ENCODE measurements at places on chromosomes 1 and 21.

- DNase-seq: no peak
Measured at GRCh38 chr1:40824591-40825434, 37.4 kb downstream of the CITED4 start.

DNA sequence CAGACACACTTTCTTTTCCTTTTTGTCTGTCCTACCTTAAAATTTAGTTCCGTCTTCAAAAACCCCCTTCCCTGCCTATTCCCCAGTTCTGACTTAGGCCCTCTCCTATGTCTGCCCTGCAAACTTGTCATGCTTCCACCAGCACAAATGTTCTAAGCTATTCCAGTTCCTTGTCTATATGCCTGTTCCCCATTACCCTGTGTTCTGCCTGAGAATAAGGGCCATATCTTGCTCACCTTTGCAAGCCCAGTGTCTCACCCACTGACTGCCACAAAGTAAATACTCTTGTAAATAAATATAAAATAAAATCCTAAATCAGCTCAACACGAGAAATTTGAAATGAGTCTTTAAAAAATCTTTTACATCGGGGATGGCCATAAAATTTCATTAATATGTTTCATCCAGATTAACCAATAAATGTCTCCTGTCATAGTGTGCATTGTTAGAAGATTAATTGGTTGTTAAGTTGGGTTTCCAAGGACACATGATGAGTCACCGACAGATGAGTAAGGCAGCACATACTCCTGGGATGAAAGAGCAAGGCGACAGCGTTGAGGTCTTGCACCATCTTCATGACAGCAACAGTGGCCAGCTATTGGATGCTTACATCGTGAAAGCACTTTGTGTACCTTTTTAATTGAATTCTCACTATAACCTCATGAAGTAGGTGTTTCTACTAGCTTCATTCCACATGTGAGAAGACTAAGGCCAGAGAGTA is 92.6 kb upstream of the NGF start:
- no peak for DNase-seq

GRCh38 chr1:203673550-203674411 is 47.1 kb downstream of the ATP2B4 start:
- DNase-seq: peak; percentile 39

DNA sequence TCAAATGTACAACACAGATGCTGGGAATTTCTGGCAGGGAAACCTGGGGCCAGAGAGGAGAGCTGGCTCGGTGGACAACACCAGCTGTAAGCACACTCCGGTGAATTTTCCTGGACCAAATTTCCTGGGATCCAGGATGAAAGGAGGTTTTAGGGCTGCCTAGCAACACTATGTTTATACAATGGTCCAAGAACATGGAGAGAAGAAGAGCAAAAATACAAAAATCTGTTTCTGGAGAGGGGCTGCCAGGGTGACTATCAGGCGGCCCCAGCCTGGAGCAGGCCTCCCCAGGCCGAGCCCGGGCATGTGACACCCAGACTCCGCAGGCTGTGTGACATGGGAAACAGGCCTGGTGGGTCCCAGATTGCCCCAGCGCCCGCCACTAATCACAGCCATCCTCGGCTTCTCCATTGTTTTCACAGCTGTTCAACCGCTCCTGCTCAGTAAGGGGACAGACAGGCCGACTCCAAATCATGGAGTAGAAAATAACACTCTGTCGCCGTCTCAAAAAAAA is 336.0 kb upstream of the NFIA start:
- DNase-seq: no peak

DNA sequence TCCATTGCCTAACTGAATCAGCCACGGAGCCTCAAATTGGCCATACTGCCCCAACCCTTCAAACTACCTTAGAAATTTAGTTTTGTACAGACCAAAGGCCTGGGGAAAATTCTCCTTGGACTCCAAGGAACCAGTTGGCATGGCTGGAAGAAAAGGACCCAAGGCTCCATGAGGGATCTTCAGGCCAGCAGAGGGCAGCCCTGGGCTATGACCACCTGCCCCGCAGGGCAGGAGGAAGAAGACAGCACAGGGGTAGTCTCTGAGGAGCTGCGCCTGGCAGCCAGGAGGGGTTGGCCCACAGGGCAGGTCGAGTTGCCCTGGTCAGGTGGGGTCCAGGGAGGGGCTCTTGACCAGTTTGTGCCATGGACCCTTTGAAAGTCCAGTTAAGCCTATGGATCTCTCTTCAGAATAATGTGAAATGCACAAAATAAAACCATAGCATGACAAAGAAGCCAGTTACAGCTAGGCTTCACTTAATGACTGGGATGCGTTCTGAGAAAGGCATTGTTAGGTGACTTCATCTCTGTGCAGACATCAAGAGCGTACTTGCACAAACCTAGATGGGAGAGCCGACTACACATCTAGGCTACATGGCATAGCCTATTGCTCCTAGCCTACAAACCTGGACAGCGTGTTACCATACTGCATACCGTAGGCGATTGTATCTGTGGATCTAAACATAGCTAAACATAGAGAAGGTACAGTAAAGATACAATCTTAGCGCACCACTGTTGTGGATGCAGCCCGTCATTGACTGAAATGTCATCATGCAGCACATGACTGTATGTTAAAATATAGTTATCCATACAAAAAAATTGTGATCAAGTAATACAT is 26.1 kb downstream of the CACNA1S start:
- DNase-seq: peak; percentile 6

- no peak for DNase-seq
Measured at GRCh38 chr1:17165823-17166222, 39.1 kb upstream of the PADI1 start.

DNA sequence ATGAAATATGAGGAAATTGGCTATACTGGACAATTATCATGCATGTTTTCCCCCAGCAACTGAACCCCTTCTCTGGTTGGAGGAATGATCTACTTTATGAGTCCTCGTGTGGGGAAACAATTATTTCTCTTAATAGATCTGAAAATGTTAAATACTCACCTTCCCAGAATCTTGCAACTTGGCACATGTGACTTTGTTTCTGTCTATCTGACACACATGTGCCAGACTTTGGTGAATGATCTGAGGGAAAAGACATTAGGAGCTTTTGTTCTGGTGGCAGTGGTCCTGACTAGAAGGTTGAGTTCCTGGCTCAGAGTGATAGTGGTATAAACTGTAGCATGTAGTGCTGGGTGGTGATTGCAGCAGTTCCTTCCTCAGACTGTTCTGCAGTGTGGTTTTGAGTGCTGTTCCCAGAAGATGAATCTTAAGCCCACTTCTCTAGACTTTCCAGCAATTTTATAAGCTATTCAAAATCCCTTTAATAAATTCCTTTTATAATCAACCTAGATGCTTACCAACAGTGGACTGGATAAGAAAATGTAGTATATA is 59.3 kb upstream of the B3GALNT2 start:
- DNase-seq: no peak

DNA sequence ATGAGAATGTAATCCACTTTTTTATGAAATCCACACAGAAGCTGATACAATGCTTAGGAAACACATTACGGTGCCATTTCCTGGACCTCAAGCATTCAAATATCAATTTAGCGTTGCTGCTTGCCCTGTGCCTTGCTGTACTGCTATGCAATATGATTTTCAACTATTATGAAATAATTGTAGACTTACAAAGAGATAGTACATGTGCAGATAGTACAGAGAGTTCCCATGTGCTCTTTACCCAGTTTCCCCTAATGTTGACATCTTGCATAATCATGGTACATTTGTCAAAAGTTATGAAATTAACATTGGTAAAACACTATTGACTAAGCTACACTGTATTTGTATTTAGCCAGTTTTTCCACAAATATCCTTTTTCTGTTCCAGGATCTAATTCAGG is 37.7 kb upstream of the PTBP2 start:
- no peak for DNase-seq

GRCh38 chr1:69263921-69264391 is 303.8 kb upstream of the LRRC7 start:
- no peak for DNase-seq

GRCh38 chr1:185610954-185611353 is 123.2 kb upstream of the HMCN1 start:
- DNase-seq: no peak

GRCh38 chr1:60386249-60386648 is 312.7 kb upstream of the C1orf87 start:
- no peak for DNase-seq

GRCh38 chr1:226287587-226287986 is 21.4 kb downstream of the LIN9 start:
- DNase-seq: no peak

DNA sequence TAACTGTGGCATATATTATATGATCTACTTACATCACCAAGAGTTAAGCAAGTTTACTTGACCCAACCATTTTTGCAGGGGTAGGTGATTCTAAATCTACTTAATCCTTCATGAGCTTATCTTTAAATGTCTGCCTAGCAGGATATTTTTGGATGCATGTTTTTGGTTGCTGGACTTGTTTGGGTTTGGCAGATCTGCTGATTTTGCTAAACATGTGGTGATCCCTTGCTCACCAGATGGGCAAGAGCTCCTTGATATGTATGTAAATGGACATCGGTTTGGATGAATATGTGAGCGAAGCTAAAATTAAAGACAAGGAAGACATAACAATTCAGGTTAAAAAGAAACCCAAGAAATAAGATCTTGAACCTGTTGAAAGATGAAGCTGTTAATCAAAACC is 36.7 kb downstream of the FMN2 start:
- no peak for DNase-seq

GRCh38 chr21:25428537-25428936 is 178.7 kb downstream of the MRPL39 start:
- no peak for DNase-seq

DNA sequence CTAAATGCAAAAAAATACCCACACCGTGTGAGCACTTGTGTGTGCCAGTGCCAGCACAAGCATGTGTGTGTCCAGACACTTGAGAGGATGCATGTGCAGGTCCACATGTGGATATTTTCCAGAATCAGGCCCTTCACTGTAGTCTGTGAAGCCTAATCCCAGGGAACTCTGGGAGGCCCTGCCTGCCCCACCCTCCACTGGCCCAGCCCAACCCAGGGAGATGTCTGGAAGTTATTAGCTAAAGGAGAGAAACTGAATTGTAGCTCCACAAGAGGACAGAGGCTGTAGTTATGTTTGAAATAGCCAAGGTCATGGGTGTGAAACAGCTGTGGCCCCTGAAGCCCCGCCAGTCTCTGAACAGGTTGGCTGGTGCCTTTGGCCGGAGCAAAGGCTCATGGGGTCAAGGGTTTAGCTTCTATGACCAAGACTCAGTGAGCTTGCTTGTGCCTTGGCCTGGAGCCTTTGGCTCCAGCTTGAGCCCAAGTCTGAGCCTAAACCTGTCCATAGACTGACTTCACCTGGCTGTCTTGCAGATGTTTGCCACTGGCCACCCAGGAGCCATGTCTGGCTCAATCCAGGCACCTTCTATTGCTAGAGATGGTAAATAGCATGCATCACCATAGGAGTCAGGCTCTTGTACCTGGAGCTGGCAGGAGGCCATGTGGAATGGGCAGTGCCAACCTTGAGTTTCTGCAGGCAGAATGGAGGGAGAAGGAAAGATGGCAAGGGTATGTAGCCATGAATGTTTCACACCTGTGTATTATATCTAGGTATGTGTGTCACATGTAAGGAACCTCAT is 69.9 kb downstream of the TMEM53 start:
- DNase-seq: no peak

DNA sequence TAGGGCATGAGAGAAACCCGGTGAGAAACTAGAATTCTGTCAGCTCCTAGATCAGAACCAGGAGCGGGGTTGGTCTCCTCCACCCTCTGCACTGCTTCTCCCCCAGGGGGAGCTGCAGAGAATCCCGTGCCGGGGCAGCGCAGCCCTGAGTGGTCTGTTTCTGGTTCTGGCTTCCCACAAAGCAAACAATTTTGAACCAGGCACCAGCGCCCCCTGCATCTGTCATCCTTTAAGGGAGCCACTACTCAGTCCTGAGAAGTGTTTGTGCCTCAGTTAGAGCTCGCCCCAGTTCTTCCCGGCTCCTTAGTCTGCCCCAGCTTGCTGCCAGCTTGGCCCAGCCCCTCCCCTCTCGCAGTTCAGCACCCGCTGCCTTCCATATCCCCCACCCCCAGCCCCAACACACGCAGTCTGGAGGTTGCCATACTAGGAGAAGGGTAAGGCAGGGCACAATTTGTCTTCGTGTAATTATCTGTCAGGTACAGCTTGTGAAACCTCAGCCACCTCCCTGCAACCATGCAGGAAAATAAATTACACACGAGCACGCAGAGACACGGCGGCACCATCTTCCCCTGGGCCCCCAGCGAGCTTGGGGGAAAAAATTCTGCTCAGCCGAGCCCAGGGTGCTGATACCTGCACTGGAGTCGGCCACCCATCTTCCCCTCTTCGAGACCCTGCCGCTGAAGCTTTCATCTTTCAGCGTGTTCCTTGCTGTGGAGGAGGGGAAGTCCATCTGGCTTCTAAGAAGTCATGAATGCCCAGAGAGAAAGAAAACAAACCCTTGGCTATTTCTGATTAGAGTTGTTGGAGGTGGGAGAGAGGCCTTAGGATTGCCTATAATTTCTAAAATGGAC is 62.6 kb upstream of the CD1D start:
- DNase-seq: no peak

- DNase-seq: no peak
Measured at GRCh38 chr1:158328426-158328825, 2.9 kb downstream of the CD1B start.

GRCh38 chr21:29302359-29302875 is 3.7 kb downstream of the BACH1 start:
- DNase-seq: no peak

DNA sequence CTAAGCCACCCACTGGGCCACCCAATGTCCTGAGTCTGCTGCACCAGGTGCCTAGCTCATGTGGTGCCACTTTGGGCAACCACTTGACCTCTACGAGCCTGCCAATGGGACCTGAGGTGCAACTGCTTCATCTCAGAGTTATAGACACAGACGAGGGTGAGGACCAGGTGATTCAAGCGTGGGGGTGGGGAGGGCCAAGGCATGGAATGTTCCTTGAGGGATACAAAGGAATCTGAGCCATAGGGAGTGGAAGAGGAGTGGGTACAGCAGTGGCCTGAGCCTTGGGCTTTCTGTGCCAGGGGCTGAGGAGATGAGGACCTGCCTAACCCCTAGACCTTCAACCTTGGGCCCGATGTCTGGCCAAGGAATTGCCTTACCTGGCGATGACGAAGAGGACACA is 209.1 kb downstream of the GRIK3 start:
- no peak for DNase-seq

- no peak for DNase-seq
Measured at GRCh38 chr1:9338397-9339246, 45.9 kb downstream of the SPSB1 start.

DNA sequence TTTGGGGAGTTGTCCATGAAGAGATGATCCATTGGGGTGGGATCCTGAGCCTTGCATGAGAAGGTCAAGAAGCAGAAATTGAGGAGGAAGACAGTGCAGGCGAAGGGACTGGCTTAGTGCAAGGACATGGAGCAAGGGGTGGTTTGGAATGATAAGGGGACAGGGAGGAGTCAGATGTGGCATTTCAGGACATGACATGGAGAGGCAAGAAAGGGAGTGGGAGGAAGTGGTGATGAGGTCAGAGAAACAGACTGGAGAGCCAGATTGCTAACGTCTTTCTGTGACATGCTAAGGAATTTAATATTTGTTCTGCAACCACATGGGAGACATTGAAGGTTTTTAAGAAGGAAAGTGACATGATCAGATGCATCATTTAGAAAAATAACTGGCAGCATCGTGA is 346.8 kb upstream of the FMN2 start:
- no peak for DNase-seq

Measured in stimulated activated CD8-positive, alpha-beta memory T cell treated with anti-CD3 and anti-CD28 coated beads, Interleukin-2, amount 100 ng/mL, for 1 hour (primary cell).